Chondrocyte (in vitro differentiated cells): ENCODE measurements at places on chromosomes 5 and 9. TPM values are rescaled to one million over a fixed set of nuclear protein-coding genes. Genes with fewer than 3 reads are reported as not detected.

The ZNF366 gene
- total RNA-seq = not detected in 3 replicates

The IQGAP2 gene
- 2.9 to 10.2 TPM (median 3.0 TPM) in 3 replicates for total RNA-seq

The ANGPTL2 gene
- total RNA-seq = 26.7 to 39.7 TPM (median 39.0 TPM) in 3 replicates

The CEL gene
- total RNA-seq = 0.87 to 1.5 TPM (median 1.1 TPM) in 3 replicates

- DNase-seq = no peak
Measured at GRCh38 chr9:115198001-115198400, 80.0 kb upstream of the TNC start.

- DNase-seq = no peak
Measured at GRCh38 chr9:85004818-85005413, 335.4 kb downstream of the NTRK2 start.

GRCh38 chr5:143244000-143244736, 159.3 kb downstream of the NR3C1 start:
- DNase-seq = no peak
